ENCODE measurements at places on chromosomes 7 and 10.

DNA sequence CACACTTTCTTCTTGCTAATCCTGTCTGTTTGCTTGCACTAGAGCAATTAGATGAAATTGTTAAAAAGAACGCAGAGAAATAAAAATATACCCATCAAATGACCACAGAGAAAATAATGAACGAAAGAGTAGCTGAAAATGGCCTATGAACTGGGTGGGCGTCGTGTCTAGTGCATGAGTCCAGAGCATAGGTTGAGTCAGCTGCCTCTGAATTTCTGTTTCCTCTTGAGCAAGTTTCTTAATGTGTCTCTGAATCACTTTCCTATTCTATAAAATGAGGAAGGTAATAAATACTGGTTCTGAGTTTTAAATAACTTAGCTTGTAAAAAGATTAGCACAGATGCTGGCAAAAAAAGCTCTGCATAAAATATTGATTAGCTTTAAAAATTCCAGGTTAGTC lies 75.0 kb downstream of the POM121L12 start:
- no peak for DNase-seq

DNA sequence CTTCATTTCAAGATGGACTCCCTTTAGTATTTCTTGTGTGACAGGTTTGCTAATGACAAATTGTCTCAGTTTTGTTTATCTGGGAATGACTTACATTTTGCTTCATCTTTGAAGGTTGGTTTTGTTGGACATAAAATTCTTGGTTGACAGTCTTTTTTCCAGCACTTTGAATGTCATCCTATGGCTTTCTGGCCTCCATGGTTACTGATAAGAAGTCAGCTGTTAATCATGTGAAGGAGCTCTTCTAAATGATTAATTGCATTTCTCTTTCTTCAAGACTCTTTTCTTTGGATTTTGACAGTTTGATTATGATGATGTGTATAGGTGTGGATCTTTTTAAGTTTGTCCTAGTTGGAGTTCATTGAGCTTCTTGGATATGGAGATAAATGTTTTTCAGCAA lies 26.9 kb upstream of the HHEX start:
- no peak for DNase-seq

- no peak for DNase-seq
Observed at GRCh38 chr10:44715136-44715535, 196.0 kb upstream of the TMEM72 start.

DNA sequence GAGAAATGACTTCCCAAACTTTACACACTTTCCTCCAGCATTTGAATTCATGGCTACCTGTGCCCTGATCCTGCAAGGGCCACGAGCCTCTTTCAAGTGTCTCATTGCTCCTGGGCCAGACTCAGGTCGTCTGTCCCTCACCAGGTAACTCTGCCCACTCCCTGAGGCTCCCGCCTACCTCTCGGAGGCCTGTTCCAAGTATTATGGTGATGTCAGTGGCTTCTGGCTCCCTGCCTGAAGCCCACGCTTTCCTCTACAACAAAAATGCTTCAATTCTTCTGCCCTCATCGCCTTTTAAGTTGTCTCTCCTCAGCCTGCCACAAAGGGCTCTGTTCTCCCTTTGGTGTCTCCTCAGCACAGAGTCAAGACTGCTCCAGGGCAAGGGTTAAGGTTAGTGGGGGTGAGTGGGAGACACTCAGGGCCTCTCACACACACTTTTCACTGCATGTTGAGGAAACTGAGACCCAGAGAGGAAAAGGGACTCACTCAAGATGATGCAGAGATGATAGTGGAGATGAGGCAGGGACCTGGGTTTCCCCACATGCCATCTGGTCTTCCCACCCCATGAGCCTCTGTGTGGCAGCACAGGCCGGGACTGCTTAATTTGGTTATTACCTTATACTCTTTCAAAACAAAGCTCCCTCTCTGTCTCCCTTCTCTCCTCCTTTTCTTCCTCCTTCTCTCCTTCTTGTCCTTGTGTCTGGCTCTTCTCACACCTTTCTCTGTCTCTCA lies 28.3 kb upstream of the EGR2 start:
- no peak for DNase-seq

DNA sequence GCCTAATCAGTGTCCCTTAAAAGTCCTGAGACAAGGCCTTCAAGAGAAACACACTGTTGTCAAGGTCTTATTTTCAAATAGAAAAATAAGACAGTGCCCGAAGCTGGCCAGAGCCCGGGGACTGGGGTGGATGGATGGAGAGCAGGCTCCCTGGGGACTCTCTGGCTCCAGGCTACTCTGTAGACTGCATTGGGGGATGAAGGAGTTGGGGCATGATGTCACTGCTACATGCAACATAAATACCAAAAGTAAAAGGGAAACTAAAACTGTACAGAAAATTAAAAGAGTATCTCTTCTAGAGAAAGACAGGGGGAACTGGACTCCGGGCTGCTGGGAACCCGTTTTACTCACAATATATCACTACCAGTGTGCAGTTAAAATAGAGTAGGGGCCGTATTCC lies 629.8 kb downstream of the KCNMA1 start:
- no peak for DNase-seq

DNA sequence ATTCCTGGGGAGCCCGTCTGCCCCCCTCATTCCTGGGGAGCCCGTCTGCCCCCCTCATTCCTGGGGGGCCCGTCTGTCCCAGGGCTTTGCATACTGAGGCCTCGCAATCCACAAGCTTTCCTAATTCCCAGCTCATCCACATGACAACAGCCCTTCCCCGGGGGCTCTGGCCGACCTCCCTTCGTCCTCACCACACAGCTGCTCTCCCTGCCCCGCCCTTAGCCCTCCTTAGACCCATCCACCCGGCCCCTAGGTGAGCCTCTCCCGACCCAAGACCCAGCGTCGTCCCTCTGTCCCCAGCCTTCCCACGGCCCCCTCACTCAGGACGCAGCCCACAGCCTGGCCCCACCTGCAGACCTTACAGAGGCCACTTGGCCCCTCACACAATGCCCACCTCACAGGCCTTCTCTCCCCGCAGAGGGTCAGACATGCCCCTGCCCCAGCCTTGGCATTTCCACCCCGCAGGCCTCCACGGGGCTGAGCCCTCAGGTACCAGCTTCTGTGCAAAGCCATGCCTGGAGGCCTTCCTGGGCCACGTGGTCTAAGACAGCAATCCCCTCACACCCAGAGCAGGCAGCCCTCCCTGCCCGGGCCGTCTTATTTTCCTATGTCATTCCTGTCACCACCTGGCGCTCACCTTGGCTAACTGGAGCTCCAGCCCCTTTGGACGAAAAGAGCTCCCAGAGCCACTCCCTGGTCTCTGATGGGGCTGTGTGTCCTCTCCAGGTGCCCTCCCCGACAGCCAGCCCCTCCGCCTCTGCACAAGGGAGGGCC lies 3.5 kb upstream of the FAM20C start:
- no peak for DNase-seq

DNA sequence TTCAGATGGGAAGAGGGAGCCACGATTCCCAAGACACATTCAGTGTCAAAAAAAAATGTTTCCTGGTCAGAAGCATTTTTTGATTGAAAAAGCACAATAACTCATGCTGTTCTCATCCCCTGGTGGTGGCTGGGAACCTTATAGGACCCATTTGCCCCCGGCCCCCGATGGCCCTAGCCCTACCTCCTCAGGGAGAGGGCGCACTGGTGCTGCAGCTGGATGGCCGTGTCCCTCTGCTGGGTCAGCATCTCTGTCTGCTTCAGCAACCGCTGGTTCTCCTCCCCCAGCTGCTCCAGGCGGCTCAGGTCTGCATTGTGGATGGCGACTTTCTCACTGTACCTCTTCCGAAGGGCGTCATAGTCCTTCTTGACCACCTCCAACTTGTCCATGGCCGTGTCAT lies 83.3 kb downstream of the DLG5 start:
- no peak for DNase-seq

Measured in endothelial cell (in vitro differentiated cells).